T-helper 1 cell treated with Interleukin-12 subunit alpha and Interleukin-12 subunit beta and Interleukin-4 antibody, amounts not matched to agents 30 ng/mL and 1 ng/mL, for 36 hours (primary cell): ENCODE measurements at places on chromosomes 4 and X. TPM values are rescaled to one million over a fixed set of nuclear protein-coding genes. Genes with fewer than 3 reads are reported as not detected.

The ANAPC10 gene
- 30.6 and 31.9 TPM in 2 replicates for total RNA-seq

The MSMO1 gene
- 52.8 and 53.9 TPM in 2 replicates for total RNA-seq

The CCDC110 gene
- total RNA-seq, result not detected in 2 replicates

The ADRA2C gene
- total RNA-seq, result not detected in 2 replicates

The SPOCK3 gene
- not detected in 2 replicates for total RNA-seq

The CLTRN gene
- not detected in 2 replicates for total RNA-seq

The GLOD5 gene
- not detected in 2 replicates for total RNA-seq

The ARX gene
- not detected in 2 replicates for total RNA-seq

The ATP8A1 gene
- 22.6 and 22.9 TPM in 2 replicates for total RNA-seq

The UGT2B17 gene
- not detected in 2 replicates for total RNA-seq

The SLC10A4 gene
- total RNA-seq, result 0.12 TPM in 1 of 2 replicates, not detected in the other

The XK gene
- 0.15 and 0.20 TPM in 2 replicates for total RNA-seq

The ANOS1 gene
- total RNA-seq, result not detected in 2 replicates

The TMEM144 gene
- 0.39 TPM in 1 of 2 replicates, not detected in the other for total RNA-seq

The CORIN gene
- 0.34 and 0.49 TPM in 2 replicates for total RNA-seq

The P2RY8 gene
- total RNA-seq, result 120 TPM in 2 replicates

The IL1RAPL2 gene
- not detected in 2 replicates for total RNA-seq

The TRIM60 gene
- total RNA-seq, result not detected in 2 replicates

The EMCN gene
- total RNA-seq, result not detected in 2 replicates

The SATL1 gene
- total RNA-seq, result not detected in 2 replicates

The DMP1 gene
- total RNA-seq, result not detected in 2 replicates

The TMEM164 gene
- total RNA-seq, result 24.3 and 26.2 TPM in 2 replicates

The TMEM154 gene
- total RNA-seq, result 33.0 and 39.4 TPM in 2 replicates

The KLKB1 gene
- total RNA-seq, result 0.46 and 0.64 TPM in 2 replicates

The EXOC1L gene
- total RNA-seq, result not detected in 2 replicates

The PDE6B gene
- total RNA-seq, result 12.5 and 16.2 TPM in 2 replicates

The GAGE2A gene
- not detected in 2 replicates for total RNA-seq

The TEX11 gene
- total RNA-seq, result not detected in 2 replicates

The AWAT2 gene
- total RNA-seq, result not detected in 2 replicates

The UBE2K gene
- 80.8 and 95.8 TPM in 2 replicates for total RNA-seq

The FTSJ1 gene
- 66.3 and 70.4 TPM in 2 replicates for total RNA-seq

The CT45A2 gene
- total RNA-seq, result not detected in 2 replicates

The RBMXL3 gene
- total RNA-seq, result not detected in 2 replicates

The ZMAT1 gene
- total RNA-seq, result 1.6 and 1.9 TPM in 2 replicates

The SMARCA1 gene
- total RNA-seq, result not detected in 2 replicates

The PPEF1 gene
- 0.10 TPM in 1 of 2 replicates, not detected in the other for total RNA-seq

The RHOXF2B gene
- total RNA-seq, result not detected in 2 replicates
